Stimulated activated CD4-positive, alpha-beta T cell treated with anti-CD3 and anti-CD28 coated beads, Interleukin-12 subunit alpha, Interleukin-12 subunit beta, amount 100 ng/mL, for 24 hours (primary cell): ENCODE measurements at places on chromosomes 12 and 14.

DNA sequence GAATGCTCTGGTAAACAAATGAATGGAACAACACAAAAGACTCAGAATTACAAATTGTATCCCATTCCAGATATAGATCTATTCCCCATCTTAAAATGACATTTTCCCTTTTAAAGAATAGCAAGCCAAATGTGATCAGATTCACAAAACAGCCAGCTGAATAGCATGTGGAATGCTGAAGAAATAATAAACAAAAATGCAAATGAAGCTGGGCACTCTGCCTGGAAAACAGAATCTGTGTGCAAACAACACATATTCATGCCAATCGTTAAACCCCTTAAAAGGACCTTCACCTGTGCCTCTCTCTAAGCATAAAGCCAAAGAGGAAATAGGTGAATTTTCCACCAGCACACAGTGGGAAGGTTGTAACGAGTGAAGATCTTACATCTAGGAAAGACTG lies 67.9 kb upstream of the PDZRN4 start:
- DNase-seq = no peak

DNA sequence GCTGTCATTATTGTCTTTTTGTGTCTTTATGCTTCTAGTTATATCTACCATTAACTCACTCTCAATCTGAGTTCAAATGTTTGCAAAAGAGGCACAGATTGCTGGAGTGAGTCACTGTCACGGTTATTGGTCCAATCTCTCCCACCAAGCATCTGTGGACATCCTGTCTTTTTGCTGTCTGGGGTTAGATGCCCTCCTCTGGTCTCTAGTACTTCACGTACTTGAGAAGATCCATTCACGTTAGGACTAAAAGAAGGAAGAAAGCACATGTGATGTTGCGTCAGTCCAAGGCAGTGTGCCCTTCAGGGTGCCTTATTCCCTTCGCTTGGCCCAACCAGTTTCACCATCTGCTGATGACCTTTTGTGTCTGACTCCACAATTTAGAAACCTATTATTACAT lies 72.3 kb upstream of the STXBP6 start:
- no peak for DNase-seq

DNA sequence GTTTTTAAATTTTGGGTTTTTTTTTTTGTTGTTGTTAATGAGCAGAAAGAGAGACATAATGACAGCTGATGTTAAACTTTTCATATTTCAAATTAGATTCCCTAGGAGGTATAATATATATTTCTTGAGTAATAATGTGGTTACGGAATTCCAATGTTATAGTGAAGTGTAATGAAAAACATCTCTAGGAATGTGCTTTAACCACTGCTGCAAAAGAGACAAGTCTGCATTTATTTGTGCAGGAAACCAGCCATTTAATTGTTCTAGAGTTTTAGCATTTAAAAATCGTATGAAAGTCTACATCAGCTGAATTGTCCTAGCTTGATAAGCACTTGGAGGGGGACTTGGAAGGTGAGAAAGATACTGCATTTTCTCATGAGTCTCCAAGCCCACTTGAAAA lies 14.3 kb downstream of the SERPINA10 start:
- no peak for DNase-seq

DNA sequence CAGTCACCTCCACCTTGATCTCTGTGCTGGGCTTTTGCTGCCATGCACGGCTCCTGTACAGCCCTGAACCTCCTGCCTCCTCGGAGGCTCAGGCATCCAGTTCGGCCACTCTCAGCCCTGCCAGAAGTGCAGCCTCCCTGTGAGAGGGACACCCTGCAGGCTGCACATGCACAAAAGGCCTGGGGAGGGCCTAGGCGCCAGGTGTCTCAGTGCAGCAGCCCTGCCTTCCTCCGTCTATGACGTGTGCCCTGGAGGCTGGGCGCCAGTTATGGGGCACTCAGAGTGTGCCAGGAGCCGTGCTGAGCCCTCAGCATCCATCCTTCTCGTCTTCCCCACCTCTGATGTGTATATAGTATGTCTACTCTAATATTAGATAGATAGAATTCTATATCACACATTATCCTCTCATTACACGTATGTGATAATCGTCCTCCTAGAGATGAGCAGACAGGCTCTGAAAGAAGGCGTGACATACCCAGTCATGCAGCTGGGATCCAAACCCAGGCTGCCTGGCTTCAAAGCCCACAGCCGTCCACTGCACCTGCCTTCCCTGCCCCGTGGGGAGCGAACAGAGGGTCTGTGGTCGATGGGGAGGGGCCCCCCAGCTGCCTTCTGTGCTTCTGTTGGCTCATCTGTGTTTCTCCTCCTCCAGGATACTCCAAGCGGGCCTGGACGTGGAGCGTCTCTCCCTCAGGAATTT lies 101.1 kb downstream of the B4GALNT3 start:
- DNase-seq = no peak

DNA sequence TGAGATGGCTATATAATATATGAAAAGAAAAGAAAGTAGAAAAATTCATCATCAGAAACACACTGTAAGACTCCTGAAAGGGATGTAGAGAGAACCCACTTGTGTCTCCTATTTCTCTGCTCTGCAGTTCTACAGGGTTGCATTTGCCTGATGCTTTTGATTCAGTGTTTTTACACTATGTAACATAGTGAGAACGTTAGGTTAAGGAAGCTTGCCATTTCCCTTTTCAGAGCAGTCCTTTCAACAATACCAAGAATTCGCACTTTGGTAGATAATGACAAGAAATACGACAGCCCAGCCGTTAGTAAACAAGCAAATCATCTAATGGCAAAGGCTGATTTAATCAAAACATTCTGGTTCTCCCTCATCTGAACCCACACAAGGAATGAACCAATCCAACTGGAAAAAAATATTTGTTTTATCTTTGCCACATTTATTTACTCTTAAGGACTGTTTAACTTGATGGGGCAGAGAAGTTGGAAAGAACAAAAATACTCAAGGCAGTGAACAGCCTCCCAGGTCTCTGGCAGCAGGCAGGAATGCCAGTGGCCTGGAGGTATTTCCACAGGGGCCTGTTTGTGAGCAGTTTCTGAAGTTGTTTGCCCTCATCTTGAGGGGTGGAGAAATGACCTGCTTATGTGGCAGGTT lies 30.8 kb upstream of the SOCS2 start:
- DNase-seq = no peak

DNA sequence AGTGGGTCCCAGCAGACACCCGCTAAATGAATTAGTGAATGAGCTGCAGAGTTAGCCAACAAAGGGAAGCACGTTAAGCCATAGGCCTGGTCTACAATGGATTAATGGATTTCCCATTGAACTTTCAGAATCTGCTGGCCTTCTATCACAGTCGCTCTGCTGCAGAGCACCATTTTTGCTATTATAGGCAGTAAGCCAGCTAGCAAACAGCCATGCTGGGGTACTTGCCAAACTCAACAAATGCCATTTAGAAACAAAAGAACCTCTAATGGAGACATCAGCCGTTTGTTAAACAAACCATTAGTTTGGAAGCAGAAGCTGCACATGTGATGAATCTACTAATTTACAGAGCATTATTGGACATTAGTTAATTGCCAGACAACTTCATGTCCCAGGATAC lies 181.1 kb upstream of the STXBP6 start:
- no peak for DNase-seq

GRCh38 chr14:37932481-37932880 lies 275.2 kb upstream of the SSTR1 start:
- DNase-seq = no peak

DNA sequence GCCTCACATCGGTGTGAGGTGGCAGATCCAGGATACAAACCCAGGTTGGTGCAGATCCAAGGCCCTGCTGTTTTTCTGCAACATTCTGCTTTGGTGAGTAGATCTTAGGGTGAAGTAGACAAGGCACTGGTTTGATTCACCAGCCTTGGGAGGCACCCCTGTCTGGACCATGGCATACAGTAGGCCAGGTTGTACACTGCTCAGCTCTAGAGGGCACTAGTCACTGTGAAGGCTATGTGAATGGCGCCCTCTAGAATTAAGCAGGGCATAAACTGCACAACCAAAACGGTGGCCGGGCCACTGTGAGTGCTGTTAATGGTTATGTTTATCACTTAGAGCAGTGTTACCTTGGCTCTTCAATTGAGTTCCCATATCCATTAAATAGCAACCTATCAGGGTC lies 280.6 kb upstream of the PWP1 start:
- no peak for DNase-seq

- no peak for DNase-seq
Observed at GRCh38 chr12:103138538-103138937, 181.1 kb downstream of the ASCL1 start.

- DNase-seq = no peak
Observed at GRCh38 chr12:15904378-15904920, 6.7 kb upstream of the DERA start.

- DNase-seq = no peak
Observed at GRCh38 chr12:89333564-89334252, 18.6 kb downstream of the DUSP6 start.

- no peak for DNase-seq
Observed at GRCh38 chr14:103172921-103173320, 49.7 kb downstream of the TNFAIP2 start.

- no peak for DNase-seq
Observed at GRCh38 chr12:68899251-68899771, 33.7 kb downstream of the CPM start.

DNA sequence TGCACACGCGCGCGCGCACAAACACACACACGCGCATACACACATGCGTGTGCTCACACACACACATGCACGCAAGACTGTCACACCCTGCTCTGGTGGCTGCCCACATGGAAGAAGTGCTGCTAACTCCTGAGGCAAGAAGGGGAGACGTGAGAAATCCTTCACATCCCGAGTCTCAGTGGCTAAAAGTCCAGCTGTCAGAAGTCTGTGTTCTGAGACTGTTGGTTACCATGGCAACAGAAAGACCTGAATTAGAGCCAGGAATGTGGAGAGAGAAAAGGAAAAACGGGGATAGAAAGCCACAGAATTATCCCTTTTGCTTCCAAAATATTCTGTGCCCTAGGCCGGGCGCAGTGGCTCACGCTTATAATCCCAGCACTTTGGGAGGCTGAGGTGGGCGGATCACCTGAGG lies 71.2 kb downstream of the PPFIBP1 start:
- no peak for DNase-seq

GRCh38 chr12:92547420-92547819 lies 155.4 kb upstream of the PLEKHG7 start:
- no peak for DNase-seq

GRCh38 chr12:111881716-111882115 lies 39.7 kb downstream of the MAPKAPK5 start:
- no peak for DNase-seq

- no peak for DNase-seq
Observed at GRCh38 chr14:100786576-100787219, 39.2 kb upstream of the MEG3 start.

DNA sequence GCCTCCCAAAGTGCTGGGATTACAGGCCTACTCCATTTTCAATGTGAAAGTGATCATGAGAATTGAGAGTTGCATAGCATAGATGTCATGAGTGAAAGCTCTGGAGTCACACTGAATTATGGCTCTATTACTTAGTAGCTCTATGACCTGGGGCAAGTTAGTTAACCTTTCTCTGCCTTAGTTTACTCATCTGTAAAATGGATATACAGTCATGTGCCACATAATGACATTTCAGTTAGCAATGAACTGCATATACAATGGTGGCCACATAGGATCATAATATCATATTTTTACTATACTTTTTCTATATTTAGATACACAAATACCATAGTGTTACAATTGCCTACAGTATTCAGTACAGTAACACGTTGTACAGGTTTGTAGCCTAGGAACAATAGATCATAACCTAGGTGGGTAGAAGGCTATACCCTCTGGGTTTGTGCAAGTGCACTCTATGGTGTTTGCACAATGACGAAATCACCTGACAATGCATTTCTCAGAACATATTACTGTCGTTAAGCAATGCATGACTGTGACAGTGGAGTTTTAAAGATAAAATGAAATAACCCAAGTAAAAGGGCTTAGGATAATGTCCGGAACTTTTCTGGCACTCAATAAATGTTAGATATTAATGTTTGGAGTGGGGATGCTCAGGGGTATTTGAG lies 53.1 kb downstream of the ZFYVE26 start:
- no peak for DNase-seq

GRCh38 chr12:48261773-48262172 lies 58.7 kb upstream of the OR10AD1 start:
- no peak for DNase-seq

GRCh38 chr14:61202124-61202523 lies 79.0 kb downstream of the TMEM30B start:
- DNase-seq = no peak

GRCh38 chr12:124168016-124168786 lies 126.7 kb upstream of the RFLNA start:
- no peak for DNase-seq

DNA sequence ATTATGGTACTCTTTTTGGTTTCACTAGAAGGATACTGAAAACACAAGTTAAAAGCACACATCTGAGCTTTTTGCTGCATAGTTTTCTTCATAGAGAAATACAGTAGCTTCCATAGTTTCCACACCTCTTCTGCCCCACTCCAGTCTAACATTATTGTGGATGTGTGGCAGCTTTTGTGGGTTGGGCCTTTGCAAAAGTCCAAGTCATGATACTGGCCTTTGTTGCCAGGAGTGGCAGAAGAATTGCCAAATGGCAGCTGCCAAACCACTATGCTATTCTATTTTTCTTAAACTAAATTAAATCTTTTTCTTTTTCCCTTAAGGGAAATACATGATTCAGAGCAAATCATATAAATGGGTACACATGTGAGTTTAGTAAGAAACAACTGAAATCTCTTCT lies 114.8 kb downstream of the PLEKHA5 start:
- no peak for DNase-seq

- no peak for DNase-seq
Observed at GRCh38 chr14:50985124-50985858, 41.0 kb upstream of the PYGL start.

- no peak for DNase-seq
Observed at GRCh38 chr14:92323011-92323915, at the start of gene SLC24A4. Gene SLC24A4 (plus strand): TSS chr14:92323165. CDS start chr14:92323831, 666 bp downstream.

DNA sequence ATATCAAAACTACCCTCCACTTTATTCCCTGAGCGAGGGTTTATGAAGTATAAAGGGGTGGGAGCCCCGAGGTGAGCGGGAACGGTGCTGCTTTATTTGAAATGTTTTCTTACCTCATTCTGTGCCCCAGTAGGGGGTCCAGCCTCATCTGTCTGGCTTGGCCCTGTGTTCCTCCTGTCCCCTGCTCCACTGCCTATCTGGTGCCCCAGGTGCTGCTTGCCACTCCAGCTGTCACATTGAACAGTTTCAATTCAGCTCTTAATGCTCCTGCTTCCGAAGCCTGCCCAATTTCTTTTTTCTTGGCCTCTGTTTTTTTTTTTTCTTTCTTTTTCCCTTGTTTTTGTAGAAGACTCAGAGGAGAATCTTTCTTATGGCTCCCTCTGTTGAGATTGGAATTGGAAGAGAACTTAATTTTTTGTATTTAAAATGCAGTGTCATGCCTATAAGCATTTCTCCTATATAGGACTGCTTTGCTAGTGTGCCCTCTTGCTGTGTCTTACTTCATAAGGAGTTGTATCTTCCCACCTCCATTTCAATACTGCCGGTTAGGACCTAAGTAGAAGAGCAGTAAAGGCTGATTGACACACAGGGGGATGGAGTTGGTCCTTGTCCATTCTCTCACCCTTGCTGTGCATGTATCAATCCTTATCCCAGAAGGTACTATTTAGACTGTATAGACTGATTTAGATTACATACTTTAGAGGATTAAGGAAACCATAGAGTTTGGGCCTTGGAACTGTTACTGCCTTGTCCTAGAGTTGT lies 2.3 kb downstream of the ATXN7L3B start:
- no peak for DNase-seq

GRCh38 chr12:122825773-122826724 lies 9.2 kb upstream of the HIP1R start:
- DNase-seq = no peak

- no peak for DNase-seq
Observed at GRCh38 chr12:112998987-112999767, 20.9 kb downstream of the OAS2 start.
